Occipital lobe (tissue), 3 donors: ENCODE measurements at places on chromosomes 1 and 21.

GRCh38 chr1:81654147-81654546, 146.6 kb upstream of the ADGRL2 start:
- no peak for DNase-seq

GRCh38 chr21:24514081-24514733, 1093.1 kb downstream of the MRPL39 start:
- no peak for DNase-seq

DNA sequence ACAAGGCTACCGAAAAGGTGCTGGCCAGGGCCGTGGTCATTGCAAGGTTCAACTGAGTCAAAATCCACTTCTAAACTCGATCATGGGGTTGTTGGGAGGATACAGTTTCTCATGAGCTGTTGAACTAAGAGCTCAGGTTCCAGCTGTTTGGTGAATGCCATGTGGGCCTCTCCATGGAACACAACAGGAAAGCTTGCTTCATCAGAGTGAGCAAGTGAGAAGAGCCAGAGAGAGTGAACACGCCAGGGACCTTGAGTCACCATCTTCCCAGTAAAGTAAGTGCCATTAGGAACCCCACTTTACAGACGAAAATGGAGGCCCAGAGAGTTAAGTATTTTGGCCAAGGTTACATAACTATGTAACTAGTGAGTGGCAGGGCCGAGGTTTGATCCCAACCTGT, 475.1 kb upstream of the VAMP3 start:
- no peak for DNase-seq

GRCh38 chr1:228376262-228376628, 30.4 kb downstream of the TRIM11 start:
- DNase-seq = no peak

- no peak for DNase-seq
Measured at GRCh38 chr1:25536124-25536523, 7.3 kb upstream of the LDLRAP1 start.

GRCh38 chr21:33022828-33023573, 2.7 kb upstream of the OLIG2 start:
- DNase-seq = no peak

GRCh38 chr1:121586369-121587229, 401.8 kb downstream of the SRGAP2C start:
- DNase-seq = no peak

DNA sequence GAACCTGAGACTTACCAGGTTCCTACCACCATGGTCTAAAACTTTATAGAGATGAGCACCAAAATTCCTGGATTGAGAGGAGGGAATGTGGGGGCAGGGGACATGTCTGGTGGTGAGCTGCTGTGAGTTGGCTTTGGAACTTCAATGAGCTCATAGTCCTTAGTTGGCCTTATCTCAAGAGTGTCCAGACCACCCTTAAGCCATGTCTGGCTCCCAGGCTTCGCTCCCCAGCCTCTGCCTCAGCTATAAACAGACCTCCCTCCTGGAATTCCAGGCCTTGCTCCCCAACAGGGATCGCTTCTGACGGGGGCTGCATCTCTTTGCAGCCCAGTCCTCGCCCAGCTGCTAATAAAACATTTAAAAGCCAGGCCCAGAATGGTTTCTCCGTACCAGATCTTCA, 19.5 kb downstream of the ATF3 start:
- no peak for DNase-seq

- no peak for DNase-seq
Measured at GRCh38 chr1:44539991-44540730, 134.1 kb downstream of the TMEM53 start.
